ELF-1 (cell line): ENCODE measurements at places on chromosomes 6 and 20.

- no peak for DNase-seq
Measured at GRCh38 chr6:45513843-45514242, 136.1 kb upstream of the SUPT3H start.

- no peak for DNase-seq
Measured at GRCh38 chr6:150046943-150047342, 21.6 kb upstream of the RAET1L start.

DNA sequence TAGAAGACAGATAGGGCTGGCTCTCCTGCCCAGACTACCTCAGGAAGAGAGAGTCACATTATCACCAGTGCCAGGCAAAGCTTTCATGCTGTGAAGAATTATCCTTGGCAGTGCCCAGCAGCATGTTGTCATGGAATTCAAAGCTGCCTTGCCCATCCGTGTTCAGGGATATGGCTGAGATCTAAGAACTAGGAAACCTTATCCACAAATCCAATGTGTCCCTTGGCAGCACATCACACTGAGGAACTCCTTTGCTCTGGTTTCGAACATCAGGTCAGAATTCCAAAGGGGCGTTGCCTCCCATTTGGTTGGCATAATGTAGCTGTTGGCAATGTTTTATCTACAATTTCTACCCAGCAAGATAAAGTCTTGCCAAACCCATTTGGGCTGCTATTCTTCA is 52.7 kb downstream of the ADGRF1 start:
- no peak for DNase-seq

DNA sequence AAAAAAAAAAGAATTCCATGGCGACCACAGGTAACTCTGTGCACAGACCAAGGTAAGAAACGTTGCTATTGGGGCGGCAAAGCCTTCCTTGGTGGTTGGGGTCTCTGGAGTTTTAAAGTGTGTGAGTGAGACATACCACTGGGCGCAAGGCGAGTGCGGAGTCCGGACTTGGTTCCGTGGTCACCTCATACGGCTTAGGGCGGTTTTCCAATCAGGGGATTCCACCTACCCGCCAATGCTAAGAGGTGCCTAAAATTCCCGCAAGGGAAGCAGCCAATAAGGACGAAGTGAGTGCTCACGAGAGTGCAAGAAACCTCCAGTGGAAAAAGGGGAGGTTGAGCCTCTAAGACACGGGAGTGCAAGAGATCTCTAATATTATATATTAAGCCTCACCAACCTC is 68.6 kb upstream of the PRSS16 start:
- DNase-seq, result peak; percentile 59

GRCh38 chr6:31587791-31588777 is 2.0 kb downstream of the LST1 start:
- DNase-seq, result no peak

DNA sequence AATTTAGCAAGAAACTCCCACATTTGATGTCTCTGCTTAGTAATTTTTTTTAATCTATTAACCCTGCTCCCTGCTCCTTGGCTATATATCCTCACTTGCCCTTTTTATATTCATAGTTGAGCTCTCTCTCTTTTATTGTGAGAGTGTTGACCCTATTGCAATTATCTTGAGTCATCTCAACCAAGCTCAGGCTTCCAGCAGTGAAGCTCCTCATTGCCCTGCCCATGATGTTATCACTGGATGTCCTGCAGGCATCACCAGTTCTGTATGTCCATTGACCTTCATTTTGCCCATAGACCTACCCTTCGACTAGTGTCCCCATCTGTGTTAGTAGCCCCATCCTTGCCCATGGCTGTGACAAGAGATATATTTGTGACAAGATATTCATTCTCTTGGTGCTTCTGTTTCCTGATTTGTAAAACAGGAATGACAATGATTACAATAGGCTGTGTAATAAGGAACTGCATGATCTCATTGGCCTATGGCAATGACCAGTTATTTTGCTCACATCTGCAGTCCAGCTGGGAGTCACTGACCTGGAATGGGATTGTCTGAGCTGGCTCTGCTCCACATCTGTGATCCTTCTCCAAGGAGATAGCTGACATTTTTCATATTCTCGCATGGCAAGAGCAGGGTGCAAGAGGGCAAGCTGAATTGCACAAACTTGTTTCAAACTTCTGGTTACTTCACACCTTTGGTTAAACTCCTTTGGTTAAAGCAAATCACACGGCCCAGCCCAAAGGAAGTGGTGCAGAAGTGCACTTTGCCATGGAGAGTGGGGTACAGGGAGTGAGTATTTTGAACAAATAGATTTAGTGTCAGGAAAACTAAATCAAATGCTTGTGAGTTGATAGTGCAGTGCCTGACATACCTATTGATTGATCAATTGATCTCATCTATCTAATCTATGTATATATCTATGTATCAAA is 47.7 kb upstream of the CST5 start:
- DNase-seq, result no peak

GRCh38 chr20:573414-574296 is 30.1 kb upstream of the CSNK2A1 start:
- no peak for DNase-seq

GRCh38 chr6:28743271-28743789 is 180.5 kb downstream of the TRIM27 start:
- DNase-seq, result no peak

GRCh38 chr20:63179687-63180568 is 36.0 kb downstream of the YTHDF1 start:
- DNase-seq, result no peak
